ENCODE measurements at places on chromosomes 2 and 18. TPM values are rescaled to one million over a fixed set of nuclear protein-coding genes. Genes with fewer than 3 reads are reported as not detected.

UGT1A10 gene
- not detected for total RNA-seq

STPG4 gene
- 1.0 TPM for total RNA-seq

SERPINB11 gene
- not detected for total RNA-seq

HOXD8 gene
- total RNA-seq = 2.1 TPM

CLEC4F gene
- 0.20 TPM for total RNA-seq

SERPINB4 gene
- total RNA-seq = 0.42 TPM

FSIP2 gene
- total RNA-seq = 2.0 TPM

LRRC30 gene
- not detected for total RNA-seq

Measured in left lung (tissue), 14 donors.